Esophagus squamous epithelium (tissue), 5 donors: ENCODE measurements at places on chromosomes 6 and 20. TPM values are rescaled to one million over a fixed set of nuclear protein-coding genes. Genes with fewer than 3 reads are reported as not detected.

Gene RPP40
- 18.9 TPM for total RNA-seq

Gene C20orf204
- 0.57 TPM for total RNA-seq

Gene ESF1
- 21.9 TPM for total RNA-seq

Gene BTNL2
- not detected for total RNA-seq

Gene TMEM244
- not detected for total RNA-seq

Gene ABCF1
- total RNA-seq = 34.1 TPM

Gene HCRTR2
- not detected for total RNA-seq

Gene FGD2
- 4.4 TPM for total RNA-seq

Gene DZANK1
- 1.1 TPM for total RNA-seq

Gene WFDC5
- total RNA-seq = 3.2 TPM

Gene XKR7
- total RNA-seq = not detected

Gene TRIM39
- 16.2 TPM for total RNA-seq

Gene PKIB
- total RNA-seq = 0.26 TPM

Gene CLPSL1
- total RNA-seq = not detected

Gene QRSL1
- total RNA-seq = 4.8 TPM

Gene ADTRP
- total RNA-seq = 2.5 TPM

Gene RNASET2
- total RNA-seq = 32.6 TPM

Gene LY6G6F
- total RNA-seq = not detected

Gene DLK2
- 16.5 TPM for total RNA-seq

Gene SCRT2
- total RNA-seq = not detected

Gene SOBP
- total RNA-seq = 1.8 TPM

Gene HRH3
- not detected for total RNA-seq

Gene CENPW
- total RNA-seq = 2.1 TPM

Gene AVP
- not detected for total RNA-seq

Gene SNAP91
- total RNA-seq = not detected
